ENCODE measurements at places on chromosomes 16 and 17. TPM values are rescaled to one million over a fixed set of nuclear protein-coding genes. Genes with fewer than 3 reads are reported as not detected.

GRCh38 chr16:7745276-7745675, 412.6 kb downstream of the RBFOX1 start:
- DNase-seq = no peak

KRTAP4-1 gene
- not detected for total RNA-seq

DNA sequence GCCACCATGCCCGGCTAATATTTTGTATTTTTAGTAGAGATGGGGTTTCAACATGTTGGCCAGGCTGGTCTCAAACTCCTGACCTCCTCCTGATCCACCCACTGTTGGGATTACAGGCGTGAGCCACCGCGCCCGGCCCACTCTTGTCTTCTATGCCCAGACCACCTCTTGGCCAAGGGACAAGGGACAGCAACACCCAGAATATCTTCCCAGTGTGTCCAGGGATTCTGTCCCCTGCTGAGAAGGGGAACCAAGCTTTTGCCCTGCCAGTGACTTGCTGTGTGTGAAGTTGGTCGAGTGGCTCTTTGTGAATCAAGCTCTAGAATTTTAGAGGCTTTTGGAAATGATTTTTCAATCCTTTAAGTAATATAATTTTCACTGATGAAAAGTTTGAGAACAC, 1.7 kb upstream of the MPO start:
- DNase-seq = no peak

MYOCD gene
- total RNA-seq = not detected

PPP1R27 gene
- not detected for total RNA-seq

- no peak for DNase-seq
Measured at GRCh38 chr16:69039333-69039941, 66.0 kb upstream of the HAS3 start.

DNA sequence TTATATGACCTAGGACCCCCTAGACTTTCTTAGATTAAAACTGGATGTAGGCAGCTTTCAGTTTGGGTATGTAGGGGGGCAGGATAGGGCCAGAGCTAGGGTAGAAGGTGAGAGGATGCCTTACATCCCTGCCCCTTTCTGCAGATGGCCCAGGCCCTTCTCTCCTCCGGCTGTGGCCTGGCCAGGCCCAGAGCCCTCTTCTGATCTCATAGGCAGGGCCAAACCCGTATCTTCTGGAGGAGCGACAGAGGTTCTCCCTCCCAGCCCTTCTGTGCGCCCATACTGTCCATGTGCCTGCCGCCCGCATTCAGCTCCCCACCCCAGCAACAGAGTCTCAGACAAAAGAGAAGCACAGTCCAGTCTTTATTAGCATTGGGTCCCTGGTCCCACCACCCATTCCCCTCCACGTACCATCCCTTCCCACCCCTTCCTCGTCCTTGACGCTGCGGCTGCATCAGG, 2.0 kb upstream of the TSPOAP1 start:
- peak; percentile 38 for DNase-seq

DNA sequence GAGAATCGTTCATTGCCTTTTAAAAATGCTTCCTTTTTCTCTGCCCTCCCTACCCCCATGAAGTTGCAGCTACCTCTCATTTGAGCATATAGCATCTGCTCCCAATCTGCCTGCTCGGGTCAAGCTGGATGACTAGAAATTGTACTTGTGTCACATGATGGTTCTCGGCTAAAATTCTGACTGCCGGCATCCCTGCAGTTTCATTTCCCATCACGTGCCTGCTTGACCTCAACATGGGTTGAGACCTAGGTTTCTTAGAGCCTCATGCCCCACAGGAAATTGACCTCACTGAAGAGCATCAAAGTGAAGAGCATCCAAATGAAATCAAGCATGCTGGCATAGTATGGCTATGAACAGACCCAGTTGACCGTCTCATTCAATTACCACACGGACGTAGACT, 581.6 kb upstream of the PSMD7 start:
- no peak for DNase-seq

DNA sequence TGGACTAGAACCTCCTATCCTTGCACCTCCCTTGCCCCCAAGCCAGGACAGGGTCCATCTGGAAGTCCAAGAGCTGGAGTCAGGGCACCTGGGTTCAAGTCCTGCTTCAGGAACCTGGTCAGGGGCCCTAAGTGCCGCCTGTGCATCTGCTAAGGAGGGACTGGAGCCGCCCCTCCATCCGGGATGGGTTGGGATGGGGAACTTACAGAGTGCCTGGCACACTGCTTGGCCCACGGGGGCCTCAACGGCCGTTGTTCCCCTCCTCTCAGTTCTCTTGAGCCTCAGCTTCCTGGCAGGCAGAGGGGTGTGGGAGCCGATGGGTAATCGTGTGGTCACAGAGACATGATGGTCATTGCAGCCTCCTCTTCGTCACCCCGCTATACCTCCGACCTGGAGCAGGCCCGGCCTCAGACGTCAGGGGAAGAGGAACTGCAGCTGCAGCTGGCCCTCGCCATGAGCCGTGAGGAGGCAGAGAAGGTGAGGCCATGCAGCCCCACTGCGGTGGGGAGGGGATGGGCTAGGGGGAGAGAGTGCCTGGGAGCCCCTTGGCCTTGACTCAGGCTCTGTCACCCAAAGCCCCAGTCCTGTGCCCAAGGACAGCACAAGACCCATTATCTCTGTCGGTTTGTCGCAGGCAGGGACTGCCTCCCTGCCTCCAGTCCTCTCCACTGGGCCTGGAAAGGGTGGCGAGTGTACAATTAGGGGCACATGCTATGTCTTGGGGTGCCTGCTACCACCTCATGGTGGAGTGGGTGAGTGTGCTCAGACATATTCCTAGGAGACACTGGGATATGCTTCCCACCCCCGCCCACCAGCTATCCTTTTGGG, 5.4 kb downstream of the EPN3 start:
- no peak for DNase-seq

DNA sequence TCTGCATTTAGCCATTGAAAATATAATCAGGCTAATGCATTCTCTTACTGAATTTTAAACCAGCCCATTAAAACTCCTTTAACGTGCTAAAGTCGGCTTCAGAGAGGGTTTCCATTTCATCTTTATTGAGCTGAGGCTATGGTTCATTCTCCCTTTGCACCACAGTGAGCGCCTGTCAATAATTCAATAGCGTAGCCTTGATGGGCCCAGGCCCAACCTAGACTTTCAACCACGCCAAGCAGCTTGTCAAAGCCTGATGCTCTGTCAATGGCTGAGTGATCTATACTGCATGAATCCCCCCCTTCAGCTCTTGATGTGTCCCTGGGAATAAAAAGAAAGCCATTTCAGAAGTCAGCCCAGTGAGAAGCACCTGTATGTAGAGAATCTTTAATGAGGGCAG, 106.0 kb downstream of the RBFOX1 start:
- no peak for DNase-seq

- DNase-seq = no peak
Measured at GRCh38 chr16:23934610-23935236, 98.9 kb downstream of the PRKCB start.

GRCh38 chr16:68310437-68310773, 341 bp downstream of the SLC7A6OS start:
- DNase-seq = no peak

DNA sequence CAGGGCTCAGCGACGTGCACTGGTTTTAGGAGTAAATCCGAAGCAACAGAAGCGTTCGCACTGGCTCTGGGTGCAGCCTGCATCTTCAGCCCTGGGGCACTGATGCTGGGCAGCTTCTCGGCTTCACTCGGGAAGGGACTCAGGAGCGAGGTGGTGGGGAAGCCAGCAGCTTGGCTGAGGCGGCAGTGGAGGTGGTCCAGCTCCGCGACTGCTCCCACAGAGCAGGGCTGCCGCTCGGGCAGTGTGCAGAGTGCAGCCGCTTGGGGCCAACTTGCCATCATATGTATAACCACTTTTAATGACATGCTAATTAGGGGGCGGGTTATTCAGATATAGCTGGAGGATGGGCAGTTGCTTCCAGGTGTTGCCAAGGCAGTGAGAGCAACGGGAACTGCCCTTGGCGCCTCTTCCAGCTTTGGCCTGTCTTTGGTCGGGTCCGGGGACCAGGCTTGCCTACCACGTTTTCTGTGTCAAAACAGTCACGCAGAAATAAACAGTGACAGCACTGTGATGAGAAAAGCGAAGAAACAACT, 26.7 kb downstream of the METRNL start:
- DNase-seq = no peak

DNA sequence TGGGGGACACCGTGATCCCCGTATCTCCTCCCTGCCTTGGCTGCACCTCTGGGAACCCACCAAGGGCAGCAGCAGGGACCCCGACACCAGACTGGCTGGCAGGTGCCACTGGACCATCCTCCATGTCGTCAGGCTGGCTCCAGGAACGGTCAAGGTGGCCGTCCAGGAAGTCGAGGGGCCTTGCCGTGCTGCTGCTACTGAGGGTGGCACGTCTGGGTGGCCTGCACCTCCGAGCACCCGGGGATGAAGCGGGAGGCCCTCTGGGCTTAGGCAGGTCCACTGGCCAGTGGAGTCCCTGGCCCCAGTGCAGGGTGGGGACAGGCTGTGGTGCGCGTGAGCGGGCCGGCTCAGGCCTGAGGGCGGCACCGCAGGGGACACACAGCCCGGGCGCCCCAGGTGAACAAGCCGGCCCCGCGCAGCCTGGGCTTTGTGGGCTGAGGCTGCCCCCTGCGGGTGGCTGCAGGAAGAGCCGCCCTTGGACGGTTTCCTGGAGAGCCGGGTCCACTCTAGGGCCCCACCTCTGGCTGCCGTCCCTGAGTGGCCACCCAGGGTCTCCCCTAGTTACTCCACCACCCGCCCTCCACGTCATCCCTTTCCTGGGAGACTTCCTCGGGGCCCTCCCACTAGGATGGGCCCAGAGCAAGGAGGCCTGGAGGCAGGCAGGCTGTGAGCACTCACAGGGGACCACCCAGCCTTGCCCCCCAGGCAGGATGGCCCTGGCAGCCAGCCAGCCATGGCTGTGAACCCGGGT, 42.8 kb upstream of the ZC3H18 start:
- peak; percentile 59 for DNase-seq

CCL8 gene
- total RNA-seq = not detected

DNA sequence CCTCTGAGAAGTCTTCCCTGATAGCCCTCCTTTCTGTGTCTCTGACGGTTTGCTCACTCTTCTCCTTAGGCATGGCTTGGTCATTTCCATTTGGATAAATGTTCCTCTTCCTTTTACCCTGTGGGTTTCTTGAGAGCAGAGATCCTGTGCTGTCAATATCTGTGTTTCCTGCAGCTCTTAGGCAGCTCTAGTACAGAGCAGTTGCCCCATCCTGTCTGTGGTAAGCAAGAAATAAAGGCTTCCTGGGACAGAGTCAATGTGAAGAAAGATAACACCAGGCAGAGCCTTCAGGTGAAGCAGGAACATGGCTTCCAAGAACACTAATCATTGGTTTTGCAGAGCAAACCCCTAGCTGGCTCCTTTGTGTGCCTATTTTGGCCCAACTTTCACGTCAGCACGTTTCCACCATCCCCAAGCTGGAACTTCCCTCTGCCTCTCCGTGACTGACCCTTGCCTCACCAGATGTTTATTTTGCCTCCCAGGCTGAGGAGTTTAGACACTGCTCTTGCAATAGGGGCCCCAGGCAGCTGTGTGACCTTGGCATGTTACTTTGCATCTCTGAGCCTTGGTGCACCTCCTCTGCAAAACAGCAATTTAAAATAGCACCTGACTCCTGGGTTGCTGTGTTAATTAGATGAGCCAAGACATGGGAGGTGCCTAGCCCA, 49.6 kb upstream of the SIAH1 start:
- no peak for DNase-seq

DNA sequence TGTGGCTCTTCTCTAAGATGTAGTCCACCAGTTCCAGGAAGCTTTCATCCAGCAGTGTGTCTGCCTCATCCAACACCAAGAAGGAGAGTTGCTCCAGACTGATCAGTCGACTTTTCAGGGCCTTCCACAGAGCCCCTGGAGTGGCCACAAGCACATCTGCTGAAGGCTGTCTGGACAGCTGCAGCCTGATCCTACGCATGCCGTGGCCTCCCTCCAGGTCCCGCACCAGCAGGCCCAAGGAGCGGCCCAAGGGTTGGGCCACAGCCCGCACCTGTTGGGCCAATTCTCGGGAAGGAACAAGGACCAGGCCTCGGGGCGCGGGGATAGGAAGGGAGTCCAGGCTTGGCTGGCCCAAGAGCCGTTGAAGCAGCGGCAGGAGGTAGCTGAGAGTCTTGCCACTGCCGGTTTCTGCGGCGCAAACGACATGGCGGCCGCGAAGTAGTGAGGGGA, 729 bp downstream of the DDX28 start:
- no peak for DNase-seq

CCDC78 gene
- total RNA-seq = 1.6 TPM

GRCh38 chr17:10646392-10646990, 10.6 kb downstream of the MYH3 start:
- peak; percentile 83 for DNase-seq

Data from activated CD4-positive, alpha-beta T cell treated with anti-CD3 and anti-CD28 coated beads, Interleukin-2, amount 10 ng/mL, durations not matched to agents 7 days and 5 days (primary cell).